ENCODE measurements at places on chromosomes 6 and 20.

DNA sequence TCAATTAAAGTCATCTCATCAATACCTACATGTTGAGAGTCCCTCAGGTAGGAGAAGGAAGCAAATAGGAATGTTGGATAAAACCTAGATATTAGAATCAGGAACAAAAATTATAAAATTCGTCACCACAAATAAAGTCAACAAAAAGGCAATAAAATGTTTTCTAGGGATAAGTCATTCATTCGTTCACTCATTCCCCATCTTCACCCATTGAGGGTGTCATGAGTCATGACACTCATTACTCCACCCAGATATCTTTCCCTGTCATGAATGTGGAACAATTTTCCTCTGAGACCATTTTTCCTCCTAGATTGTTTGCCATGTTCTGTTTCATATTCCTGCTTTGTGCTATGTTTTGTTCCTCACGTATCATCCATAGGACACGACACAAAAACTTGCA, 50.9 kb upstream of the OLIG3 start:
- no peak for DNase-seq

DNA sequence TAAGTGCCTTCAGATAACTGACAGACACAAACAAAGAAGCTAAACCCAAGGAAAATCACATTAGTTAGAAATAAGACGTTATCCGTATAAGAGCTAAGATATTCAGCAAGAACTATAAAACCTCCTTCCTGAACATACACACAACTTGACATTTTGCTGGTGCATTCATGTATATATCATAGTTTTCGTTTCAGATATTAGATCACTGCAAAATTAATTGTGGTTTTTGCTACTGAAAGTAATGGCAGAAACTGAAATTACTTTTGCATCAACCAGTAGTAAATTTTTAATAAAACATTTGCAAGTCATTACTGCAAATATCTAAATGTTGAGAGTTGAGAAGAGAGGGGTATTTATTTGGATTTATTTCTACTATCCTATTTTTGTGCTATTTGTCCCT, 26.1 kb upstream of the KCNQ5 start:
- DNase-seq = no peak

GRCh38 chr6:2081155-2082138, 164.0 kb downstream of the GMDS start:
- no peak for DNase-seq

DNA sequence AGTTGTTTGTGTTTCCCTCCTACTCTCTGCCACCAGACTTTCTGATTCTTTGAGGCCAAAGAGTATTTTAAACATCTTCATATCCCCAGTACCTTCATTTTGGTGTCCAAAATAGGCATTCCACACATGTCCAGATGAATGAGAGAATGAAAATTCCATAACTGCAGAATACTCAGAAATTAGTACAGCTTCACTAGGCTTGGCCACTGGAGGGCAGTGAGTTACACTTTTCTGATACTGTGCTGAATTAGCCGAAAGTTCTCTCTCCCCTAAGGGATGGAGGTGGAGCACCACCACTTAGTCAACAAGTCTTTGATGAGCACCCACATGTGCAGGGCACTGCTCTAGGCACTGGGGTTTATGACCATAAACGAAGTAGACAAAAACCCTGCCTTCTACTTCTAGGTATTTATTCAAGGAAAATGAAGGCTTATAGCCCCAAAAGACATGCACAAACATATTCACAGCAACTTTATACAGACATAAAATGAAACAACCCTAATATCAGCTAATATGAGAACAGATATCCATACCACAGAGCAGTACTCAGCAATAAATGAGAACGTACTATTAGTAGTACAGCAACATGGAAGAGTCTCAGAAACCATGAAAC, 46.1 kb upstream of the TMEM217 start:
- no peak for DNase-seq

GRCh38 chr6:13303668-13304017, 24.7 kb downstream of the TBC1D7 start:
- no peak for DNase-seq

DNA sequence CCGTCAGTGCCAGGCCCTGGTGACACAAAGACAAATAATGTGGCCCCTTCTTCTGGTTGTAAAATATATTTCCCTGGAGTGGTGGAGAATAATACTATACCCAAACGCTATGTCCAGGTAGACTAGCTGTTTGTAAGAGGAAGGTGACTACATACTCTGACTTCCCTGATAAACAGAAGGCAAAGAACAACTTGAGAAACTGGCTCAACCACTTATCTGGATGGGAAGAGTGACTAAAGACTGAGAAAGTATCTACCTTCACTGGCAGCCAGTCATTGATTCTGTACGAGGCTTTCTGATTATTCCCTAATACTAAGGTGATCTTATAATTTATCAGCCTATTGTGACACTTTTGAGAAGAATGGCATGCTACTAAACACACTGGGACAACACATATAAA, 569.7 kb downstream of the EPHA7 start:
- DNase-seq = no peak

GRCh38 chr20:62487561-62488354, 12.0 kb upstream of the GATA5 start:
- no peak for DNase-seq

DNA sequence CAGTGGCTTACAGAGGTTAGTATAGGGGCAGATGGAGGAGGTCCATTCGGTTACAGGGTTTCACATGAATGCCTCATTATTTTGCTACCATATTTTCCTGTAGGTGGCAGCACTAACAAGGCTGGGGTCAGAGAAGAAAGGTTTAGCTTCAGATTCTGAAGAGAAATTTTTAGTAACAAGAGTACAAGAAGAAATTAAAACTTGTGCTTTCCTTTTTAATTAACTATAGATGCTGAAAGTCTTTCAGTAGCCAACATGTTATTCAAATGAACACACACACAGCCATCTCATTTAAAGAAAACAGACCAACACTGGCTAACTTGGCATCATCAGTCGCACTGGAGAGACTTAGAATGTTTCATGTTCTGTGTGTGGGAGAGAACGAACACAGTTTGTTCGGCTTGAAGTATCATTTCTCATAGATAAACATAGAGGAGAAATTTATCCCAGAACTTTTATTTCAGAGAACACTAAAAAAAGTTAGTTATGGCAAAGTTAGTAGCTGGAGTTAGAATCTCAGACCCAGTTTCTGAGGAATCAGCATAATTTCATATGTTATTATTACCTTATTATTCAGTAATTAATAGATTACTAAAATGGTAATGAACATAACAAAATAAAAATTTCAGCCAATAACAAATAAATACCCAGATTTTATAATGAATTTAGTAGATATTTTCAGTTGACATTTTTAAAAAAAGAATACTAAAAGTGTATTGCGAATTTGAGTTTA, 314.0 kb upstream of the RSPO3 start:
- no peak for DNase-seq

GRCh38 chr20:15702161-15702560, 871.1 kb downstream of the KIF16B start:
- DNase-seq = no peak

DNA sequence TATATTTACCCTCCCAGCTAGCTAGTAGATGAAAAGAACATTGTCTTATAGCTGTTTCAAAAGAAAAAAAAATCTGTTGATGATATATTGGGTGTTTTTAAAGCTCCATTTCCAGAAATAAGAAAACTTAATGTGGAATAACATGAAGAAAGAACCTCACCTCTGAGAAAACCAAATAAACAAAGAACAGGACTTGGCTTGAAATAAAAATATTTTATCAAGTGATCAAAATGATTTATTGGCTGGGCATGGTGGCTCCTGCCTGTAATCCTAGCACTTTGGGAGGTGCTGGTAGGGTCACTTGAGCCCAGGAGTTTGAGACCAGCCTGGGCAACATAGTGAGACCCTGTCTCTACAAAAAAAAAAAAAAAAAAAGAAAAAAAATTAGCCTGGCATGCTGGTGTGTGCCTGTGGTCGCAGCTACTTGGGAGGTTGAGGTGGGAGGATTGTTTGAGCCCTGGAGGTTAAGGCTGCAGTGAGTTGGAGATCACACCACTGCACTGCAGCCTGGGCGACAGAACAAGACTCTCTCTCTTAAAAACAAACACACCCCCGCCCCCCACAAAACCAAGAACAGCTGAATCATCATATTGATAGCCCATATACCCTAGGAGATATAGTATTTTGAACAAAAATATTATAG, 7.9 kb downstream of the RNF24 start:
- no peak for DNase-seq

- no peak for DNase-seq
Observed at GRCh38 chr20:40810332-40811000, 121.4 kb upstream of the MAFB start.

- no peak for DNase-seq
Observed at GRCh38 chr20:52747845-52748284, 224.3 kb upstream of the TSHZ2 start.

DNA sequence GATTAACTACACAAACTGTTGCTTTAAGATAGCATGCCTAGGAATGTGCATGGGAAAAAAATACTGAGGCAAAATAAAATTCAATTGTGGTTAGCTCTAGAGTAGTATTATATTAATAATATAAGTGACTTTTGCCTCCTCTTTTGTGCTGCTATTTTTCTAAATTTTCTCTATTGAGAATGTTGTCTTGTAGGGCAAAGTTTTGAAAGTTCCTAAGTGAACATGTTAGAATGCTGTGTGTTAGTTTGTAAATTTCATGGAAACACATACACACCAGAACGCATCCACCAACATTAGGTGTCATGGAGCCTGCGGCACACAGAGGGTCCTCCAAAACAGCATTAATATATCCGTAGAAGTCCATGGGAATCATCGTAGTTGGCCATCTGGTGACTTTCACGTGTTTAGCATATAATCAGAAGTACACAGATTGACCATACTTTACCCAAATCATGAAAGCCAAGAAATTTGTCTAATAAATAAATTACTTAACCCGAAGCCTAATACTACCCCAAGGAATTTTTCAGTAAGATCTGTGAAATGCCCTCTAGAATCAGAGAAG, 25.6 kb downstream of the ARHGAP18 start:
- DNase-seq = no peak

DNA sequence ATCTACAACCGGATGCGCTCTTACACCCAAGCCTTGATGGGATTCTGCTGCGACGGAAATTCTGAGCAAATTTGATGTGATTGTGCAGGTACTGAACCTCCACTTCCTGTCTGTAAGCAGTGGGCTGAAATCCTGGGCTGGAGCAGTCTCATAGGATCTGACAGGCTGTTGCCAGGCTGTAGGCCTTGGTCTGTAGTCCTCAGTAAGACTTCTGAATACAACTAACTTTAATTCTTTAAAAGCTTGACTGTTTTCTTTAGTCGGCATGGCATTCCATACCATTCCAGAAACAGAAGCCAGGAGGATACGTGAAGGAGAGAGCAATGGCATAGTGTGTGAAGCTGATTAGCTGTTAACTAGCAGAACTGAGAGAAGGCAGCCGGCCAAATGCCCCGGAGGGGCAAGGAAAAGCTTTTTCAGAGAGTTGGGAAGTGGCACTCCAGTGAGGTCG, 68.3 kb downstream of the ADTRP start:
- DNase-seq = no peak

DNA sequence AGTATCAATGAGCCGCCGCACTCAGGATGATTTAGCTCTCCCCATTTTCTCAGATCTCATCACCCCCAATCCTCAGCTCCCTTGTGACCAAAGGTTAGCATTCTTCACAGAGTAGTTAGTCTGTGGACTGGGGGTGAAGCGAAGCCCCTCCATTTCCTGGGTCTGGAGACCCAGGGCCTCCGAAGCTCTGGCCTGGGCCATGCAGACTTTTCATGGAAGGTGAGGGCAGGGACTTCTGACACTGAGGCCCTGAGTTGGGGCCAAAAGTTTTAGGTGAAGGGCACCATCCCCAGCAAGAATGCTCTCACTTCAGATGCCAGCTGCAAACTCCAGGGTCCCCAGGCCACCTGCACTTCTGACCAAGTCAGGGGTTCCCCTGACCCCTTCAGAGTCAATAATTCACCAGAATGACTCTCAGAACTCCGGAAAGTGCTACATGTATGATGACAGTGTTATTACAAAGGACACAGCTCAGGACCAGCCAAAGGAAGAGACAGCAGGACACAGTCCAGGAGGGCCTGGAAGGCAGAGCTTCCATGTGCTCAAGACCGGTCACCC, 65.7 kb upstream of the DUSP22 start:
- DNase-seq = no peak
